Mucosa of descending colon (tissue), 3 donors: ENCODE measurements at places on chromosomes 5 and 9.

GRCh38 chr5:1519631-1520210, 4.0 kb downstream of the LPCAT1 start:
- peak; percentile 43 for DNase-seq

DNA sequence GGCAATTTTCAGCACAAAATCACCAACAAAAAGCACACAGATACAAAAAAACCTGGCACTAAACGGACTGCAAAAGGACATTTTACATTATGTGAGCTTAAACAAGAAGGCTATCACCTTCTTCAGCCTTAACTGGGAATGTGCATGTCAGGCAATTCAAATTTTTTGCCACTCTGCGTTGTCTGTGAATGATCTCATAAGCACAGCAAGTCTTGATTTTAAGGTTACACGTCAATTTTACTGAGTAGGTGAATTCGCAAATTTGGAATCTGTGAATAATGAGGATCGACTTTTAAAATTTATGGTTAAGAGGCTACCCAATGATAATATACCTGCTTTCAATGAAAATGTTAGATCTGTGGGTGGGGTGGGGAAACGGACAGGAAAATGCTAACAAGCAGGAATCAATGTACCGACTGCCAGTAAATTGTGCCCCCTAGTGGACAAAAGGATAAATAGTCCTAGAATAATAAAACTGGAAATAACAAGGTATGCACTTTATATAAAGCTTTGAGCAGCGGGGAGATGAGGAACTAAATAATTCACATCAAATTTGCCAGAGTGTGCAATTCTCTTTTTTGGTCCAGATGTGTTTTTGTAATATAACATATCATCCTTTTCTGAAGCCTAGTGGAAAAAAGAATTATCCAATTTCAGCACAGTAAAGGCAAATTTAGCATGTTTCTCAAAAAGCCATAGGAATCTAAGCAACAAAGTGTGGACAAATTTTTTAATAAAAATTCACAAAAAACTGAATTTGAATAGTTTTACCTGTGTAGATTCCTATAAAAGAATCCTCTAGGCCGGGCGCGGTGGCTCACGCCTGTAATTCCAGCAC, 20.5 kb downstream of the EQTN start:
- no peak for DNase-seq

DNA sequence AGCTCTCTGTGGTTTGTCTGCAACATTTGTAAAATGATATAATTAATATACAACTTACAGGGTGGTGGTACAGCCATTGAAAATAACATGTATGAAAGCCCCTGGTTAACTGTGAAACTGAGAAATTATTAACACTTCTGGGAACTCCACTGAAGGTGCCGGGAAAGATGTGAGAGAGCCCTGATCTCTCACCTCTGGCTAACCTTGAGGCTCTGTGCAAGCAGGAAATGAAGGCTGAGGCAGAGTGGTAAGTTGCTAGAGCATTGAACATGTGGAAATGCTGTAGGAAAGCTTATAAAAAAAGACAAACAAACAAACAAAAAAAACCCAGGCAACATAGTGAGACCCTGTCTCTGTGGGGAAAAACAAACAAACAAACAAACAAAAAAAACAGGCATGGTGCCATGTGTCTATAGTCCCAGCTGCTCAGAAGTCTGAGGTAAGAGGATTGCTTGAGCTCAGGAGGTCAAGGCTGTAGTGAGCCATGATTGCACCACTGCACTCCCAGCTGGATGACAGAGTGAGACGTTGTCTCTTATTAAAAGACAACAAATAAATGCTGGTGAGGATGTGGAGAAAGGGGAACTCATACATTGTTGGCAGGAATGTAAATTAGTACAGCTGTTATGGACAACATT, 7.5 kb downstream of the CATSPER3 start:
- DNase-seq = no peak

DNA sequence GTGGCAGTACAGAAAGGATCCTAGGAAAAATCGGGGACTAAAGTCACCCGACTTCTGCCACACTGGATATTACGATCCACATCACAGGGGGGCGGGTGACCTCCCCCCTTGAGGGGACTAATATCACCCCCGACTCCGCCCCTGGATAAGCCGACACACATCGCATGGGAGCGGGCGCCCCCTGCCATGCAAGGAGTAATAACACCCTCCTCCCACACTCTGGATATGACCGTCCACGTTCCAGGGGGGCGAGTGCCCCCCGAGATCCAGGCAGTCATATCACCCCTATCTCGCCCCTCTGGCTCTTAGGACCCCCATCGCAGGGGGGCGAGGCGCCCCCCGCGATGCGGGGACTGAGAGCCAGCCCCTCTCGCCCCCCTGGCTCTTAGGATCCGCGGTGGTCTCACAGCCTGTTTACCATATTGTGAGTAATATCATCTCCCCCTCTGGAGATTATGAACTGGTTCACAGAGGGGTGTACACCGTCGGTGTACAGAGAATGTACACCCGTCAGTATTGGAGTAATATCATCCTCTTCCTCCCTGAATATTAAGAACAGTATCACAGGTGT, 423.0 kb downstream of the DIRAS2 start:
- DNase-seq = no peak

DNA sequence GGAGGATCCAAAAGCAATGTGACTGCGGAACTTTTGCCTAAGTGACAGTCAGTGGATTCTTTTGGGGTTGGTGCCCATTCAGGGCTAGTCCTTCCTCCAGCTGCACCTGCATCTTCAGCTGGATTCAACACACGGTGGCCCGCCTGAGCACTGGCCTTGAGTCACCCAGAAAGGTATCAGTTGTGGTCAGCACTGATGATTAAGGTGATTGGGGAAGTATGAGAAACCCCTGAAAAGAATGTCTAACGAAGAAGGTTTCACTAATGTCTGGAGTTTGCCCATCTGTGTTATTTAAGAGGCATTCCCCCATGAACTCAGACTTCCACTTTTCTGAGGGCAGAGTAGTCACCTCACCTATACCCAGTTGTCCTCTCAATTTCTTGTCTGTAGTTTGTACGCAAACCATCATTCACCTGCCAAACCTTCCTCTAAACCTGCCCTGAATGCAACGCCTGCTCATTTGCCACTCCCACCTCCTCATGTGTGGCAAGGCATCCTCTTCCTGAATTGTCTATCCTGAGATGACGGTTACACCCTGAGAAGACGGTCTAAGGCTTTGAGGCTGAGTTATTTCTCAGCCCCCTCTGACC, 27.2 kb downstream of the CSF2 start:
- no peak for DNase-seq

DNA sequence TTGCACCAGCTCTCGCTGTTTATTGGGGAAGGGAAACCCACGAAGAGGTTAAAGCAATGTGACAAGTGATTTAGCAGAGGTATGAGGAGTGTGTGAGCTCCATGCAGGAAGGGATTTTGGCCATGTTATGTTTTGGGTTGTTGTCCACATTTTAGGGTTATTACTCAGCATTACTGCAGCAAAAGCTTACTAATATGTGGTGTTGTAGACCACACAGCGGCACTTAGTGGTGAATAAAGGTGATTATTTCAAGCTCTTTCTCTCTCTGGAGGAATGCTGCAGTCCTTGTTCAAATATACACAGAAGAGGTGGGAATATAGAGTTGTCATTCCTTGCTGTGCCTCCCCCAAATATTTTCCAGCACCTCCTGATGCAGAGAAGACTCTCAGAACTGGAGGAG, 29.7 kb upstream of the AKNA start:
- DNase-seq = no peak

GRCh38 chr9:38332625-38333024, 59.9 kb upstream of the ALDH1B1 start:
- DNase-seq = no peak

GRCh38 chr9:4585135-4585534, 77.0 kb upstream of the PLPP6 start:
- no peak for DNase-seq

GRCh38 chr5:88854769-88855168, 28.2 kb downstream of the MEF2C start:
- DNase-seq = no peak

DNA sequence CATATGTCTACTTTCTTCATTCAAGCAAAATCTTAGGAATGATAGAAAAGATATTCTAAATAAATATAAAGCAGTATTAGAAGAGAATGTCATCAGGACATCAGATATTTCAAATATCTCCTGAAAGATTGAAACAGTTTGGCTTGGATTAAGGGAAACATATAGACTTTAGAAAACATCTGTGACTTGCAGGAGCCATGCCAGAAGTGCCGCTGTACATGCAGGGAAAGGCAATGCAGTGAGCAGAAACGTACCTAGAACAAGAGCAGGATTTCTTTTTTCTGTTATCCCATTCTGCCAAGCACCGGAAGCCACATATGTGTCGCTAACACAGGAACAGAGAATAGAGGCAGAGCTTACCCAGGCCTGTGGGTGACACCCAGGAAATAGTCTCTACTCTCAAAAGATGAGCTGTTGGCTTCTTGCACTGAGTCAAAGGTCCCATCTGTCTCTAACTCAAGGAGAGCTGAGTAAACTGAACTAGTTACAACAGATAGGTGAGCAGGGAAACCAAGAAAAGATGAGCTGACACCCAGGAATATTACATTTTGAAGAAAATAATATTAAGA, 5.8 kb downstream of the ADAMTS19 start:
- no peak for DNase-seq

GRCh38 chr9:3740690-3741419, 215.1 kb upstream of the RFX3 start:
- no peak for DNase-seq

GRCh38 chr5:27652505-27652904, 614.1 kb upstream of the CDH9 start:
- DNase-seq = no peak
